Naive B cell (primary cell): ENCODE measurements at places on chromosomes 6 and 20.

- DNase-seq = no peak
Measured at GRCh38 chr6:167221400-167222201, 63.8 kb upstream of the GPR31 start.

DNA sequence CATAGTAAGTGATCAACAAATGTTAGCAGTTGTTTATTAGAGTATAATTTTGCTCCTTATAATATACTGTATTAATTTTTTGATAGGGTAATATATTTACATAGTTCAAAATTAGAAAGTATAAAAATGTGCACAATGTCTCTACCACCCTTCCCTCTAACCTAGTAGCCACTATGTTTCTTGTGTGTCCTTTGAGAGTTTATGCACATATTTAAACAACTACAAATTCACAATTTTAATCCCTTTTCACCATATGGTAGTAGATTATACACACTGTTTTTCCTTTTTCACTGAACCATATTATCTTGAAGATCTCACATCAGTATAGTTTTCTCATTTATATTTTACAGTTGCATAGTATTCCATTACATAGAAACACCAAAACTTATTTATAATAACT lies 194.9 kb downstream of the ASCC3 start:
- DNase-seq = no peak

DNA sequence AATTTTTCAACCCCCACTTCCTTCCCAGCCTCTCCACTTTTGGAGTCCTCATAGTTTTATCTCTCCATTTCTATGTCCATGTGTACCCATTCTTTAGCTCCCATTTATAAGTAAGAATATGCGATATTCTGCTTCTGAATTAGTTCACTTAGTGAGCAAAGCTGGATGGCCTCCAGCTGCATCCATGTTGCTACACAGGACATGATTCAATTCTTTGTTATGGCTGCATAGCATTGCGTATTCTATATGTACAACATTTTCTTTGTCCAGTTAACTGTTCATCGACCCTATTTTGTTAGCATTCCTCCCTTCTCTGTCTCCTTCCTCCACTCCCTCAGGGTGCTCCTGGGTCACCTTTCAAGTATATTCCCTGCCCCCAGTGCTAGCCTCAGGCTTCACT lies 210.0 kb upstream of the SSTR4 start:
- DNase-seq = no peak

- DNase-seq = no peak
Measured at GRCh38 chr20:63087872-63088680, 81.3 kb upstream of the BHLHE23 start.

DNA sequence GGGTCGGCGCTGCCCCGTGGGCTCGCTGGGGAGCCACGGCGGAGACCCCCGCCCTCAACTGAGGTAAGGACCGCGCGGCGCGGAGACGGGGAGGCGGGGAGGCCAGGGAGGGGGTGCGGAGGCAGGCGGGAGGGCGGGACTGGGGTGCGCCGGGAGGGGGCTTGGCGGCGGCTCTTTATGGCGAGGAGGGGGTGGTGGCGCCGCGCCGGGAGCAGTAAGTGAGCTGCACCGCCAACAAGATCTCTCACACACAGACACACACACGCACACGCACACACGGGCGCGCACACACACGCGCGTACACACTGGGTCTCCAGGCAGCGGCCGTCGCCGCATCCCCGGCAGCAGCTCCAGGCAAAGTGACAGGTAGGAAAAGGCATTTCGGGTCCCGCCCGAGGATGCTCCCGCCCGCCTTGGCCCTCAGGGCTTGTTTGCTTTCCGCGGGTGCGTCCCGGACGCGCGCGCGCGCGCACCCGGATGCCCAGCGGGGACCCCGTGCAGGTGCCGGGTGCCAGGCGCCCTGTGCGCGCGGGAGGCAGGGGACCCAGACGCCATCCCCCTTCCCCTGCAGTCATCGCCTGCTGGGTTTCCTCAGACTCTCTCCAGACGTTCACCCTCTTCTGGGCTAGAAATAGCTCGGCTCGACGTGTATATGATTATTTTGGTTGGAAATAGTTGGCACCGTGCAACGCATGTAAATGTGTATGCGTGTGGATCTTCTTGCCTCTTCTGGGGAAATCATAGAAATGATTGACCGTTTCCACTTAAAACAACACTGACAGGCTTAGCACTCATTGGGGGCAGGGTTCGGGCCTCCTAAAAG lies at the start of gene PLCB4:
Gene PLCB4, plus strand, starts transcription at position 247 of the 823 bp plus-strand sequence. CDS start 238,728 bp downstream, outside the sequence.
- no peak for DNase-seq

GRCh38 chr6:134111062-134111677 lies 58.7 kb upstream of the SLC2A12 start:
- DNase-seq = peak; percentile 40

DNA sequence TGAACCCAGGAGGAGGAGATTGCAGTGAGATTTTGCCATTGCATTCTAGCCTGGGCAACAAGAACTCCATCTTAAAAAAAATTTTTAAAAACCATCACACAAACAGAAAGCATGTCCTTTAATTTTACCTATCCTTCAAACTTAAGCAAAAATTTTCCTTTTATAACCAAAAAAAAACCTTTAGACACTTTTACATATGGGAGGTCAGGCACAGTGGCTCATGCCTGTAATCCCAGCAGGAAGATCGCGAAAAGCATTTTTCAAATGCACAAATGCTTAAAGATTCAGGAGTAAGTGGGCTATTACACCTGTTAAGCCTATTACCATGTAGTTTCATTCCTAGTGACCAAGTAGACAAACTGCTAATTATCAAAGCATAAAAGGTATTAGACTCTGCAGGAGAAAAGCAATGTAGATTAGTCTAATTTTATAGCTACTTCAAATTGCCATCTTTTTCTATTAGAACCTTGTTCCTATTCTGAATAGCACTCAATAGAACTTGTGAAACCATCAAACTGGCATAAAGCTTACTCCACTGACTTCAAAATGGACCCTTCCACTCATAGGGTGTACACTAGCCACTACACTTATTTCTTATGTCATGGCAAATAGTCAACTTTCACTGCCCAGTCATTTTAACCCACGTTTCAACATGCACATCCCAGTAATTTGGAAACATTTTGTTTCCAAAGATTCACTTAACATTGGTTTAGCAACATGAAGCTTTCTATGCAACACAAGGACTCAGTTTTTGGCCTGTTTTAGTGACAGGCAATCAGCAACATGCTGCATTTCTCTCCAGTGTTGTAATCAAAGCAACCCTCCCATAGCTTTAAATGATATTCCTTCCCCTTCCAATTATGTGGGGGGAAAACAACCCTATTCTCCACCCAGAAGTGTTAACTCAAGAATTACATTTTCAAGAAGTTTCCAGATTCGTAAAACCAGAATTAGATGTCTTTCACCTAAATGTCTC lies 4.0 kb downstream of the EEF1A1 start:
- DNase-seq = no peak

DNA sequence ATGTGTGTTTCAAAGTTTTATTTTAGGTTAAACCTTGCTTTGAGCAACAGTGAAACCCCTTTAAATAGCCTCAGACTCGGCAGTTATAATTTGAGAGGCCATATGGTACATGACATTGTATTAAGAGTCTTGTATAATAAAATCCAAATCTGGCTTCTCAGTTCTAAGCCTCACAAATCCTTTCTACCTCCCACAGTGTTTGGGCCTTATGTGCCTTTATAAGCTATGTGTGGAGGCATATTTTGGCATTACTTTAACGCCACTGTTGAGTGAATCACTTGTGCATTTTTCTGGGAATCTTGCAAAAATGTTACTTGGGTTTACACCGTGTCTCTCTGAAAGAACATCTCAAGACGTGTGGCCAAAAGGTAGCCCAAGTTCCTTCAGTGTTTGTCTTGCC lies 152.4 kb downstream of the COL9A1 start:
- DNase-seq = no peak

GRCh38 chr20:21016751-21017150 lies 89.4 kb downstream of the LINC00237 start:
- DNase-seq = no peak

GRCh38 chr6:117409420-117409819 lies 16.3 kb downstream of the ROS1 start:
- DNase-seq = no peak

DNA sequence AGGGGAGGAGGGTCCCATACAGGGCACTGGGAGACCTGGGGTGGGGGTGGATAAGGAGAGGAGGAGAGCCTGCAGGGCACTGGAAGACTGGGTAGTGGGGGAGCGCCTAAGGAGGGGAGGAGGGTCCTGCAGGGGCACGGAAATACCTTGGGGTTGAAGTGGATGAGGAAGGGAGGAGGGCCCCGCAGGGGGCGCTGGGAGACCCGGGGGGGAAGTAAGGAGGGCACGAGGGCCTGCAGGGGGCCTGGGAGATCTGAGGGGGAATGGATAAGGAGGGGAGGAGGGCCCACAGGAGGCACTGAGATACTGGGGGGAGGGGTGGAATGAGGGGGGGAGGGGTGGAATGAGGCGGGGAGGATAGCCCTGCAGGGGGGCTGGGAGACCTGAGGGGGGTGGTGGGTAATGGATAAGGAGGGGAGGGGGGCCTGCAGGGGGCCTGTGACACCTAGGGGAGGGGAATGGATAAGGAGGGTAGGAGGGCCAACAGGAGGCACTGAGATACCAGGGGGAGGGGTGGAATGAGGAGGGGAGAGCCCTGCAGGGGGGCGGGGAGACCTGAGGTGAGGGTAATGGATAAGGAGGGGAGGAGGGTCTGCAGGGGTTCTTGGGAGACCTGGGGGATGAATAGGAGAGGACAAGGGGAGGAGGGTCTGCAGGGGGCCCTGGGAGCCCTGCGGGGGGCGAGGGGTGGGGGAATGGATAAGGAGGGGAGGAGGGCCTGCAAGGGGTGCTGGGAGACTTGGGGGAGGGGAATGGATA lies 567 bp upstream of the CTCFL start:
- DNase-seq = no peak

GRCh38 chr20:859751-860231 lies 26.3 kb downstream of the FAM110A start:
- DNase-seq = no peak
